ENCODE measurements at places on chromosomes 5 and 9.

DNA sequence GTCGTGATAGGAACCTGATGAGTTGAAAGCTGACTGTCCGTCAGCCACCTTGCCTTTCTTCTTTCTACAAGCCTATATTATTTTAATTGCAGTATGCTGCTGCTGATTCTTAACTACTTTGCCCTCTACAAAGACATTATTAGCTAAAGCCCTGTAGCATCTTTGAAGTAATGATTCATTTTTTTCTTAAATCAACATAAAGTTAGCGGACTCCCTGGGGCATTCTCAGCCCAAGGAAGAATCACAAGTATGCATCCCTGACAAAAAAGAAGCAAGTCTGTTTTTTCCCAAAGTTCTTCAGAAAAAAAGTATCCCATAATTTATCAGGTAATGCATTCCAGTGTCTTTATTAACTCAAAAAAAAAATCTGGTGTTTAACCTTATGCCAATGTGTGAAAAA is 69.5 kb upstream of the TAS2R1 start:
- no peak for DNase-seq

DNA sequence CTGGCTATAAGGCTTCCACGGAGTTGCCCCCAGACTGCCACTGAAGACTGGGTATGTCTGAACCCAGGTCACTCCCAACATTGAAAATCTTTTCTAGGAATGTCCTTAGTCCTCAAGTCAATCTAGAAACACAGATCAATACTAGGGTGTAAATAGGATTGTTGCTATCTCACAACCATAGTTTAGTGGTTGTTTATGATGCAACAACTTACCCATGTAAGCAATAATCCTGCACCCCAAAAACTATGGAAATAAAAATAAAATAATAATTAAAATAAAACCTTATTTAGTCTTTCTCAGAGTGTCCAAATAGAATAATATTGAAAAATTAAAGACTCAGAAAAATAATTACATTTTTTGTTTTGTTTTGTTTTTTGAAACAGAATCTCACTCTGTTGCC is 66.3 kb upstream of the FUBP3 start:
- no peak for DNase-seq

DNA sequence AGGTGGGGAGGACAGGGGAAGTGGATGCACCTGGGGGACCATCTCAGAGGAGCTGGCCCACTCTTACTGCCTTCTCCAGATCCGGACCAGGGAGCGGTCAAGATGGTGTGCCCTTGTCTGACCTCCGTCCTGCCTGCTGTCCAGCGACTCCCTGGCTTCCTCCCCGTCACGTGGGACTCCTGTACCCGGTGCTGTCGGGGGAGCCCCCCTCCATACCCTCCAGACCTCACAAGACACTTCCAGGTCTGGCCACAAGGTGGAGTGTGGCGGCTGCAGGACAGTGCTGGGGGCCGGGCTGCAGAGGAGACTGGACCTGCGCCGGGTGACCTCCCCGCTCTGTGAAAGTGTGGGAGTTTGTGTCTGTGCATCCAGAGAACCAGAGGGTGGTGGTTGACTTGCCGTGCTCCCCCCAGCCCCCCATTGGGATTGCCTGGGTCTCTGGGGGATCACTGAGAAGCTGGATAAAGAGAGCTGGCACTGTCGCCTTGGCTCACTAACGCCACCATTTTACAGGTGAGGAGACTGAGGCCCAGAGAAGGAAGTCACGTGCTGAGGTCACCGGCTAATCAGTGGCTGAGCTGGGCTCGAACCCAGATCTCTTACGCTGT is 1.9 kb upstream of the CRB2 start:
- peak; percentile 20 for DNase-seq

DNA sequence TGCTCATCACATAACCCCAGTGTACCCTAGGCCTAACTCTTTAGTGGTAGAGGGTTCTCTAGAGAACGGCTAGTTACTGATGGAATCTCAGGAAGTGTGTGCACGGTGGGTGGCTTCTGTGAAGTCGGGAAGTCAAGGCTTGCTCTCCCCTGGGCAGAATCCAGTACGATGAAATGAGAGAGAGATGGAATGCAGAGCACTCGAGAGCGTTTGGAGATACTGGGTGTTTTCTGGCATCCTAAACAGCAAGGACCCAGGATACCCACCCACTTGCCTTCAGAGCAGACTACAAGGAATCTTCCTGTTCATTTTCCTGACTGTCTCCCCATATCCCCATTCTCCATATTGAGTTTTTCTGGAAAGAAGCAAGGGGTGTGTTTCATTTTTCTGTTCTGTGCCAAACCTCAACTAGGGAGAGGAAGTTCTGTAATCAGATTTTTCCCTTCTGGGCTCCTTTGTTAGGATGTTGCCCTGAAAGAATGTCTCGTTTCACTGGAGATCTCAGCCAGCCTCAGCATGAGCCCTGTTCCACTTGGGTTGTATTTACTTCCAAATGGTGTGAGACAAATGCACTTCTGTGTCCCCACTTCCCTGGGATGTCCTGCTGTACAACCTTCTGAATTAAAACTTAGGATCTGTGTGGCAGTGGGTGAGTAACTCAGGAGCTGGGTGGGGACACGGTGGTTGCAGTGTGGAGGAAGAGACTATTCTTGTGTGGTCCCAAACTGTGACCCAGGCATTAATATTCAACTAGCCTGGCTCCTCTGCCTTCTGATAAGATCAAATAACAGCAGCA is 108.9 kb upstream of the SPRY4 start:
- DNase-seq: no peak

DNA sequence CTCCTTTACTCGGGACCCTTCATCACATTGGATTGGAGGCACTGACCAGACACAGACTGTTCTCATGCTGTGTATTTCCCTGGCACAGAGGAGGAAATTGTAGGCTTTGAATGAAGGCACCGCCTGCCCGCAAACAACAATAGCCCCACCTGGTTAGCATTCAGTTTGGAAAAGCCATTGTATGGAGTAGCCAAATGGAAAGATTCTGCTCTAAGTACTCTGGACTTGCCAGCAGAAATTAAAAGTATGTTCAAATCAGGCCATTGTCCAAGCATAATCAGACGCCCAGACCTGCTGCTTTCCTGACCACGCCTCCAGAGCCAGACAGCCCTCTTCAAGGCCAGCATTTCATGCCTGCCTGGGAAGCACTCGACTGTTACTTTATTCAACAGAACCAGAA is 8.0 kb upstream of the SEMA4D start:
- no peak for DNase-seq

DNA sequence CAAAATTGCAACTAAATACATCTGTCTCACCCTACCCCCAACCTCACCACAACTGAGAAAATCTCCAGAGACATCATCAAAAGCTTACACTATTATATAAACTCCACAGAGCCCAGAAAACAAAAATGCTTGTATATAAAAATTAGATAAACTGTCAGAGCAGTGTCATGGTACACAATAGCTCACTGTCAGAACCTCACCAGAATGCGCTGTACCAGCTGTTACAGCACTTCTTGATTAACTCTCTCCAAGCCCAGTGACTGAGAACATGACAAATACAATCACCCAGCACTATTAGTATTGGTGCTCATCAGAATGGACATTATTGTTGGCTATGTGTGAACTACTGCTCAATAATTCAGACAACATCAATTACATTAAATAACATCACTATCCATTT is 65.7 kb downstream of the ZDHHC21 start:
- no peak for DNase-seq

GRCh38 chr9:136230773-136231172 is 14.8 kb downstream of the QSOX2 start:
- DNase-seq: no peak

DNA sequence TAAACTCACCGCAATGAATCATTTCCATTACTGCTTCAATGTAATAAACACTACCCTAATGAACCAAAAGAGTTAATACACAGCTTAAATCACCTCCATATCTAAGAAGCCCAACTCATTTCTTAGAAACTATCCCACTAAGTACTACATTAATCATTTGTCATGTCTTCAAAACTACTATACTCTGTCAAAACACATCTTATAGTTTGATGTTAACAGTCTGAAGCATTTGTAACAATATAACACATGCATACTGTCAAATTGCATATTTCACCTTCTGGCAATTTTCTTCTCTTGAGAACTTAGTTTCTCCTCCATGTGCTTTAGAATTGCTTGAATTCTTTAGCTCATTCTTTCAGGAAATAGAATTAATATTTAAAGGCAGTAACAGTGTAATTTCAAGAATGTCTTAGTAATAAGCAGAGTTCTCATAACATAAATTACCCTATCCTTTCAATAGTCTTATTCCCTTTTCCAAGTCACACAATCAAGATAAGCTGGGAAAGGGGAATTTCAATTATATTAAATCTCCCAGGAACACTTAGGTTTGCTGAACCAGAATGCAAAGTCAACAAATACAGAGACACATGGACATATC is 199.7 kb downstream of the ATPSCKMT start:
- DNase-seq: no peak

- DNase-seq: no peak
Observed at GRCh38 chr5:116135344-116135743, 50.5 kb downstream of the COMMD10 start.

DNA sequence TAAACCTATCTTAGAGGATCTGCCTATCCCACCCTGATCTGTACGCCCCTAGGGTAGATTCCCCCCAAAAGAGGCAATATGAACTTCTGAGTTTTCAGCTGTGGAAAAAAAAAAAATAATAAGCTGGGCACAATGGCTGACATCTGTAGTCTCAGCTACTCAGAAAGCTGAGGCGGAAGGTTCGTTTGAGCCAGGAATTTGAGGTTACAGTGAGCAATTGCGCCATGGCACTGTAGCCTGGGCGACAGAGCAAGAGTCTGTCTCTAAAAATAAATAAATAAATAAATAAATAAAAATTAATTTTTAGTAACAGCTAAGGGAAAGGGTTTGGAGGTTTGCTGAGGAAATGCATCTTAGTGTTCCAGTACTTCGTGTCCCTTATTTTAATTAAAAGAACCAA is 21.1 kb upstream of the SLC28A3 start:
- DNase-seq: no peak

DNA sequence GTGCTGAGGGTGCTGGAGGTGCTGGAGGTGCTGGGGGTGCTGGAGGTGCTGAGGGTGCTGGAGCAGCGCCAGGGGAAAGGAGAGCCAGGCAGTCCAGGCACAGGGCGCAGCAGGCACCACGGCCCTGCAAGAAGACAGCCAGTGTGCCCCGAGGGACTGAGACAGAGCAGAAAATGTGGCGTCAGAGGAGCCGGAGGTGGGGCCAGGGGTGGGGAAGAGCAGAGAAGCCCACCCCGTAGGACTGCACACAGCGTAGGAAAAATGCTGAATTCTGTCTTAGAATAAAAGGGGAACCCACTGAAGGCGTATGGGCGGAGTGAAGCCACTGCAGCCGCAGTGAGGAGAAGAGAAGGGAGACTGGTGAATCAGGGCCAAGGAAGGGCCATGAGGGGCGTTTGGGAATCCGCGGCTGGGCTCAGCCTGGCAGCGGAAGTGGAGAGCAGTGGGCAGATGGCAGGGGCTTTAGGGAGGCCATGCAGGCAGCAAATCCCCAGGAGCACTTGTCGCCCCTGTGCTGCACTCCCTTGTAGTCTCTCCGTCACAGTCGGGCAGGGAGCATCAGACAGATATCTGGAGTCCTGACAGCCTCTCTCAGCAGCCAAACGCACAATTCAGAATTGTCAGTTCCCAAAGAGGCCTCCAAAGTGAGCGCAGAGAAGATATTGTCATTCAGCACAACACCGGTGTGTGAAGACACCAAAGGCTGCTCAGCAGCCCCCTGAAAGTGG is 35.9 kb upstream of the LECT2 start:
- no peak for DNase-seq

Data from activated CD4-positive, alpha-beta T cell treated with anti-CD3 and anti-CD28 coated beads for 1 hour (primary cell).